ENCODE measurements at places on chromosomes 3 and 15.
A peak's percentile ranks its signal among the peaks of the same experiment; 100 is the strongest.

GRCh38 chr3:78666470-78666800 lies 1101.4 kb downstream of the ROBO1 start:
- no peak for DNase-seq

- no peak for DNase-seq
Measured at GRCh38 chr3:57079474-57079831, 19.0 kb downstream of the SPATA12 start.

DNA sequence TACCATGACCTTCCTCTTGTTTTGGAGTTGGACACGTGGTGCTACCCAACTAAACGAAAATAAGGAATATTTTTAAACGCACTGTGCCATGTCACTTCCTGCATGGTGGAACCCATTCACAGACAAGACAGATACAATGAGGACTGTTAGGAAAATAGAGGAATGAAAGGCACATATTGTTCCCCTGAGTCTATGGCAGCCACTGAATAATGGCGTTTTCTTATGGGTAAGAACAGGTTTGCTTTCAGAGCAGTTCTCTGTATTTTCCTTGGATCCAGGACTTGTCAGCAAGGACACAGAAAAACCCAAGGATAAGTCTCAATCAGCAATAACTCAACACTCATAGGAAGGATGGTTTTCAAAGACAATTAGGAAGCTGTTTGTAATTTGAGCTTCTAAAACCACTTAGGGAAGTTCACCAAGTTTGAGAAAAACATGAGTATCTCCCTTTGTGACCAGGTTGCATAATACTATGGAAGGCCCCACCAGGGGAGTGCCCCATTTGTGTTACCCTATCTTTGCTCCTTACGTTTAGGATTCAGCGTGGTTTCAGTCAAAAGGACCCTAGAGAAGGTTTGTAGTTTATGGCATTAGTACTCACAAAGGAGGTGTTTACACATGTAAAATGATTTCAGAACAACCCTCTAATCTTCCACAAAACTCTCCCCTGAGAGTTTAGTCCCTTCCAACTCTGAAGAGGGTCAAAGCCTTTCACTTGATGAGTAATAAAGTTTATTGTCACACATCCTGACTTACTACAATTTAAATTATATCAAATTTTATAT lies 487.2 kb upstream of the ATP11B start:
- no peak for DNase-seq

DNA sequence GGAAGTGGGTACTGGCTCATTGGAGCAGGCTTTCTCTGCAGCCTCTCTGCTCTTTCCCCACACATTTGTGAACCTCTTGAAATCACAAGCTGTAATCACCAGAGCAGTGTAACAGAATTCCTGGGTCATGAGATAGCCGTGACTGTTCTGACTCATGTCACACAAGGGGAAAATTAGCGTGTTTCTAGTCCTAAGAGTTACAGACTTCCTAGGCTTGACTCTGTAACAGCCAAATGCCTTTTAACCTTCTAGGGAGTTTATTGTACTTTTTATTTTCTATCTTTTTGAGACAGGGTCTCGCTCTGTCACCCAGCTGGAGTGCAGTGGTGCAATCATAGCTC lies 54.7 kb upstream of the TRAK1 start:
- DNase-seq = peak; percentile 92

All from inflammatory macrophage treated with lipopolysaccharide for 1 hour (primary cell).